ENCODE measurements at places on chromosomes 4 and X. TPM values are rescaled to one million over a fixed set of nuclear protein-coding genes. Genes with fewer than 3 reads are reported as not detected.
A peak's percentile ranks its signal among the peaks of the same experiment; 100 is the strongest.

GRCh38 chr4:90122355-90122748 lies 4.8 kb upstream of the CCSER1 start:
- DNase-seq, result no peak

The PRICKLE3 gene
- 4.5 TPM for polyA plus RNA-seq

The PCSK1N gene
- not detected for polyA plus RNA-seq

GRCh38 chr4:156950090-156950489 lies 21.5 kb downstream of the PDGFC start:
- DNase-seq, result no peak

The FAT1 gene
- polyA plus RNA-seq, result 79.0 TPM

The BTK gene
- polyA plus RNA-seq, result 1.2 TPM

The LAP3 gene
- polyA plus RNA-seq, result 37.7 TPM

The TMPRSS11D gene
- polyA plus RNA-seq, result not detected

The GPRASP3 gene
- polyA plus RNA-seq, result 10.7 TPM

The DKK2 gene
- polyA plus RNA-seq, result 28.9 TPM

DNA sequence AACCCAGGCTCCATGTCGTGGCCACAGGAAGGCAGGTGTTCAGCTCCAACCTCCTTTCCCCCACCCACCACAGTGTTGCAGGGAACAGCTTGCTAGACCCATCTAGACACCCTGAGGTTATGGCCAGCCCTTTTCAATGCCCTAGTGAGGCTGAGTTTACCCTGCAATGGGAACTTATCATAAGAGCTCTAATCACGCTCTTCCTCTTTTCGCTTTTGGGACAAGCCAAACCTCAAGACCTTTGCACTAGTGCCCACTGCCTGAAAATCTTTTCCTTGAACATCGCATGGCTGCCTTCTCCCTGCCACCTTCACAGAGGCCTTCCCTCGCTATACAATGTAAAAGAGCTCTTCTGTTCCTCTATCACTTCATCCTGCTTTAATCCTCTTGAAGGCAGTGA lies 2.4 kb upstream of the FGFBP2 start:
- DNase-seq, result no peak

GRCh38 chr4:95825546-95825945 lies 14.3 kb upstream of the PDHA2 start:
- no peak for DNase-seq

The JAKMIP1 gene
- polyA plus RNA-seq, result 0.14 TPM

DNA sequence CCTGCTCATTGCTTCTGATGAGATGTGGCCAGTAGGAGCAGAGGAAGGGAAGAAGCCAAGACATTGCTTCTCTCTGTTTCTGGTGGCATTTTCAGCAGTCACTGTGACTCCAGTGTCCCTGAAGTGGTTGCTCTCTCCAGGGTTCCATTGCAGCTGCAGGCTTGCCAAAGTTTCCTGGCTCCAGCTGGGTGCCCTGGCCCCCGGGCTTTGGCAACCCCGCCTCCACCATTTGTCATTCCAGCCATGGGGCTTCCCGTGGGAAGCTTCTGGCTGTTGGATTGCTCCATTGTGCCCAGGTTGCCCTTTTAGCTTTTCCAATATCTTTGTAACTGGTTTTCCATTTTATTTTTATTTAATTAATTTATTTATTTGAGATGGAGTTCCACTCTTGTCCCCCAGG lies 12.7 kb downstream of the FGFBP1 start:
- no peak for DNase-seq

GRCh38 chrX:39652336-39652735 lies 445.4 kb downstream of the BCOR start:
- no peak for DNase-seq

The FGD1 gene
- 16.8 TPM for polyA plus RNA-seq

The MAGEA12 gene
- not detected for polyA plus RNA-seq

GRCh38 chrX:133981924-133982323 lies 3.5 kb downstream of the GPC3 start:
- DNase-seq, result no peak

GRCh38 chr4:172202480-172203076 lies 389.4 kb downstream of the GALNTL6 start:
- no peak for DNase-seq

- no peak for DNase-seq
These were observed 592.5 kb downstream of the PPARGC1A start for GRCh38 chr4:23297327-23297726.

GRCh38 chrX:78375894-78376293 lies 48.5 kb upstream of the CYSLTR1 start:
- no peak for DNase-seq

The FAM236C gene
- polyA plus RNA-seq, result not detected

The COL4A6 gene
- 1.6 TPM for polyA plus RNA-seq

DNA sequence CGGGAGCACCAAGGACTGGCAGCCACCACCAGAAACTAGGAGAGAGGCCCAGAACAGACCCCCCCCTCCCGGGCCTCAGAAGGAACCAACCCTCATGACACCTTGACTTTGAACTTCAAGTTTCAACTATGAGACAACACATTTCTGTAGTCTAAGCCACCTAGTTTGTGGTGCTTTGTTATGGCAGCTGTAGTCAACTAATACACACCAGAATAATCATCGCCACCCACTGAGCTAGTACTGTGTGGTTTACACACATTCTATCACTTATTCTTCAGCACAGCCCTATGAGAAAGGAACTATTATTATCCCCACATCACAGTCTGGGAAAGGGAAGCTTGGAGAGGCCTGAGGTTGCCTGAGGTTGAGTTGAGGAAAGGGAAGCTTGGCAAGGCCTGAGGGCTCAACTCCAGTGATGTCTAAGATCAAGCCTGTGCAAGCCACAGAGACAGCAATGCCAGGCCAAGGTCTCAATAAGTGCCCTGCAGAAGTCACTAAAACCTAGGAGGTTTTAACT lies 126.6 kb downstream of the FHDC1 start:
- no peak for DNase-seq

- no peak for DNase-seq
These were observed 882.9 kb downstream of the RPA4 start for GRCh38 chrX:97766501-97767095.

GRCh38 chr4:70709611-70710205 lies 12.1 kb upstream of the RUFY3 start:
- DNase-seq, result no peak

DNA sequence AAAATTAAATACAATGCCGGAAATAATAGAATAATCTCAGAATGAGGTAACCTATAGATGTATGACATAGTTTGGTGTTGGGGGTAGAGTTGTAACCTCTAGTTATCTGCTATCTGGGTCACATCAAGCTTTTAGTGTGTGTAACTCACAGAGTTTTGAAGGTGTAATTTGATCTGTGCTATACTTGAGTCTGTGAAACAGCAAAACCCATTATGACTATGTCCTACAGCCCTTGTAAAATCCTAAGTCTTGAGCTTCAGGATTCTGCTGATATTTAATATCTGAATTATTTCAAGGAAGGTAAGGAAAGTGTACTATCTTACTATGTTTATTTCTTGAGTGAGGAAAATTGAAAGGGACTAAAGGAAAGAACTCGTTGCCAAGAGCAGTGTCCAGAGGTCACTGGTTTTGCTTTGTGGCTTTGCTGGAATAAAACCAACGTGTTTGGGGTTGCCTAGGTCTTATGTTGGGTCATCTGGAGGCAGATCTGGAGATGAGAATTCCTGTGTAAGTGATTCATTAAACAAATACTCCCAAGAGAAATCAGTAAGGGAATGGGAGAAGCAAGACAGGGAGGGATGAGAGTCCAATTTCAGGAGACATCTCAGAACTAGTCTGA lies 107.8 kb upstream of the CBLL2 start:
- no peak for DNase-seq

GRCh38 chr4:73816814-73817213 lies 19.7 kb upstream of the CXCL6 start:
- DNase-seq, result peak; percentile 31

The DTHD1 gene
- polyA plus RNA-seq, result 0.06 TPM

- no peak for DNase-seq
These were observed 68.8 kb downstream of the IL15 start for GRCh38 chr4:141705048-141705746.
